ENCODE measurements at places on chromosomes 2 and 18.

DNA sequence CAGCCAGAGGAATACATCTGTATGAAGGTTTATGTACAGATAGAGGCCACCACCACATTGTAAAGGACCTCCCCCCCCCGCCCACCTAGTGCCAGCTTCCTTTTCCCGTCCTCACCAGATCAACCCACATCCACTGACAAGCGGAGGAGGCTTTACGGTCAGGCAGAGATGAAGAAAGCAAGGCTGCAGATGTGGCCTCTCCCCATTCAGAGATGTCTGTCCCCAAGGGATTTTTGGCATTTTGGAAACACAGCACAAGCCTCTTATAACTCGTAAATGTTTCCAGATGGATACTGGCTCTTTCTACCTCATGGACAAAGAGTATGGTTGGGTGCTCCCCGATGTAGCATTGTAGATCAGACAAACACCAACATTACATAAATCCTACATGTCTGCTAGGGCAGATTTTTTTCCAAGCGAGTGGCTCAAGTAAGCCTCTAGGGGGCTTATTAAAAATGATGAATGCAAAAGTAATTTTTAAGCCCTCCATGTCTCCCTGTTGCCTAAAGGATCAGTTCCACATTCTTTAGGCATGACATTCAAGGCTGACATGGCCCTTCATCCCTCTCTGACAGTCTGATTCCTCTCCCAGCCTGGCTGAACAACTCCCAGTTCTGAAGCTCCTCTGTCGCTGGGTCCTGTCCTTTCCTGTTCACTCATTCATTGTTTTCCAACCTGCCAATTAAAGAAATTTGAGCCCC is 11.7 kb downstream of the VIT start:
- no peak for DNase-seq

GRCh38 chr2:229974266-229974665 is 52.0 kb downstream of the FBXO36 start:
- DNase-seq: no peak

DNA sequence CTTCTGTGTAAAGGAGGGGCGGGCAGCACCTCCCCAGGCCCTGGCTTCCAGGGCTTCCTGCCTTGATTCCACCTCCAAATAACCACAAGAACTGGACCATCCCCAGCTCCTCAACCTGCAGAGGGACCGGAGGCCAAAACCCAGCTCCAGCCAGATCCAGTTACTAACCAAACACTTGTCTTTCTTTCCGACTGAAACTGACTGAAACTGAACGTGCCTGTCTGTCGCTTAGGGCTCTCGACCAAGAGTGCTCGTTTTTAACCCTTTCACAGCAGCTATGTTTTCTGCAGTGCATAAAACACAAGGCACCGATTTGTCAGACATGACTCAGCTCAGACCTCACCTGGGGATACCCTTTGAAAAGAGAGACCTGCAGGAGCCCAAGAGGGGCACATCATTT is 249.9 kb upstream of the SIX2 start:
- no peak for DNase-seq

DNA sequence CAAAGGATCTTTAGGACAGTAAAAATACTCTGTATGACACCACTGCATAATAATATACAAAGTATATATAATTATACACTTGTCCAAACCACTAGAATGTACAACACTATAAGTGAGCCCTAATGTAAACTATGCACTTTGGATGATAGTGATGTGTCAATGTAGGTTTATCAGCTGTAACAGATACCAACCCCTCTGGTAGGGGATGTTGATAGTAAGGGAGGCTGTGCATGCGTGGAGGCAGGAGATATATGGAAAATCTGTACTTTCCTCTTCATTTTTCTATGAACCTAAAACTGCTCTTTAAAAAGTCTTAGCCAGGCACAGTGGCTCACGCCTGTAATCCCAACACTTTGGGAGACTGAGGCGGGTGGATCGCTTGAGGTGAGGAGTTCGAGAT is 37.5 kb upstream of the SP3 start:
- no peak for DNase-seq

- DNase-seq: no peak
Observed at GRCh38 chr2:37318401-37318800, 6.2 kb downstream of the PRKD3 start.

- DNase-seq: no peak
Observed at GRCh38 chr2:143026411-143027054, 102.7 kb upstream of the ARHGAP15 start.

GRCh38 chr18:38526922-38527321 is 961.3 kb upstream of the CELF4 start:
- no peak for DNase-seq

- no peak for DNase-seq
Observed at GRCh38 chr2:20560891-20561636, 89.8 kb downstream of the HS1BP3 start.

GRCh38 chr2:154307007-154307406 is 391.5 kb upstream of the KCNJ3 start:
- no peak for DNase-seq

DNA sequence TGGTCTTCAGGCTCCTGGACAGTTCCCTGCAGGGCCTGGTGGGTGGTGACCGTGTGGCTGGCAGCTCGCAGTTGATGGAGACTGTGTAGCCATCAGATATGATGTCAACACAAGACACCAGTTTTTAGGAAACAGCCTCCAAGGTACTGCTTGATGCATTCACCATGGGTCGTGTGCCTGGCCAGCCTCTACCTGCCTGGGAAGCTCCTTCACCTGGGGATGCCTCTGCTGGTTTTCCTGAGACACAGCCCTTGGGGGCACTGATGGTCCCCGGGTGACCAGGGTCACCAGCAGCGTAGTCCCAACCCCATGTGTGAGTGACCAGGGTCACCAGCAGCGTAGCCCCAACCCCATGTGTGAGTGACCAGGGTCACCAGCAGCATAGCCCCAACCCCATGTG is 33.6 kb upstream of the KCNG2 start:
- no peak for DNase-seq

GRCh38 chr18:49021076-49021432 is 70.3 kb upstream of the SMAD7 start:
- no peak for DNase-seq

GRCh38 chr18:79586436-79587225 is 93.0 kb upstream of the CTDP1 start:
- no peak for DNase-seq

- DNase-seq: no peak
Observed at GRCh38 chr18:58009166-58009565, 34.9 kb upstream of the NEDD4L start.

DNA sequence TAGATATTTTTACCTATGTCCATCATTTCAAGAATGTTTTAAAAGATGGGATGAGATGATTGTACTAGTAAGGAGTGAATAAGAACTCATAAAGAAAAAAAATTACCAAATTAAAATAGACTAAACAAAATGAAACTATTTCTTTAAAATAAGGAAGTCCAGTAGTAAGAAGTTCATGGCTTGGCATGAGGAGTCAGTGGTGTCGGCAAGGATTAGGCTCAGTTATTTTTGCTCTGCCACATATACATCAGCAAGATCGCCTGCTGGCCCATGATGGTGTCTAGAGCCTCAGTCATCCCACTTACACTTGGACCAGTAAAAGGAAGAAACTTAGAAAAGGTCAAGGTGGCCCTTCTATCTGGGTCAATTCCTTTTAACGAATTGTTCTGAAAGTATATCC is 300.9 kb upstream of the SLC8A1 start:
- DNase-seq: no peak

- no peak for DNase-seq
Observed at GRCh38 chr2:9950521-9951271, 797 bp upstream of the GRHL1 start.

- no peak for DNase-seq
Observed at GRCh38 chr18:45596036-45596435, 19.2 kb upstream of the SLC14A2 start.

DNA sequence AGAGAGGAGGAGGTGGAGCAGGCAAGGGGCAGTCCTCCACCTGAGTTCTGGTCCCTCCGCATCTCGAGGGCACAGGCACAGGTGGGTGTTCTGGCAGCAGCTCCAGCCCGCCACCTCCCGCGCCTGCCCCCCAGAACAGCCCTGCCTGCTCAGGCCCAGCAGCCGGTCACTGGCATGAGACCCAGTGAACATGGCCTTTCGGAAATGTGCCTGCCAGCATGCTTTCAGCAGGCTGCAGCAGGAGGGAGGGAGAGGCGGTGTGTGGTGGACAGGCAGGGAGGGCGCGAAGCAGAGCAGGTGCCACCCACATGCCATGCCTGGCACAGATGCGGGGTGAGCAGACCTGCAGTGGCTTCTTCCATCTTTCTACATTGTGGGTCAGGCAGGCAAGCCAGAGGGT is 3.4 kb upstream of the OR6B3 start:
- DNase-seq: no peak

GRCh38 chr2:178397002-178397605 is 53.9 kb downstream of the PRKRA start:
- no peak for DNase-seq

- DNase-seq: no peak
Observed at GRCh38 chr18:36128530-36128870, 640 bp downstream of the SLC39A6 start.

- no peak for DNase-seq
Observed at GRCh38 chr2:137336067-137336466, 570.7 kb downstream of the THSD7B start.

- DNase-seq: no peak
Observed at GRCh38 chr2:68345129-68345875, 19.8 kb upstream of the PLEK start.

- DNase-seq: no peak
Observed at GRCh38 chr2:218389333-218390150, 7.5 kb downstream of the SLC11A1 start.

GRCh38 chr2:159124441-159124911 is 156.0 kb downstream of the TANC1 start:
- no peak for DNase-seq

DNA sequence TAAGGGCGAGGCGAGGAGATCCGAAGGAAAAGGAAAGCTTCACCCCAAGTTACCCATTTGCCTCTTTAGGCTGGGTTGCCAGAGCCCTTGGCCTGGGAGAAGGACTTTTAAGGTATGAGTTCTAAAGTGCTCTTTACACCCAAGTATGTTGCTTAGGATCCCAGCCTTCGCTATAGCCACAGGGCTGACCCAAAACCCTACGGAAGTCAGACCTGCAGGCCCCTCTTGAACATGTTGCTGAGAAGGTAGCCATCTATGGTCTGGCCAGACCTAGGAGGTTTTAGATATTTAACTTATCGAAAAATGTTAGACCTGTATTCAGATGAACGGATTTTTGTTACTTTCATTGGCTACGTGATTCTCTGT is 95.4 kb downstream of the PMS1 start:
- DNase-seq: no peak

GRCh38 chr2:633371-633770 is 43.8 kb downstream of the TMEM18 start:
- DNase-seq: no peak
